NCI-H2081 treated with DMSO at 0.1 percent for 48 hours (cell line): ENCODE measurements at places on chromosomes 7 and 10.

GRCh38 chr7:151146761-151147160 is 20.7 kb downstream of the GBX1 start:
- no peak for DNase-seq

DNA sequence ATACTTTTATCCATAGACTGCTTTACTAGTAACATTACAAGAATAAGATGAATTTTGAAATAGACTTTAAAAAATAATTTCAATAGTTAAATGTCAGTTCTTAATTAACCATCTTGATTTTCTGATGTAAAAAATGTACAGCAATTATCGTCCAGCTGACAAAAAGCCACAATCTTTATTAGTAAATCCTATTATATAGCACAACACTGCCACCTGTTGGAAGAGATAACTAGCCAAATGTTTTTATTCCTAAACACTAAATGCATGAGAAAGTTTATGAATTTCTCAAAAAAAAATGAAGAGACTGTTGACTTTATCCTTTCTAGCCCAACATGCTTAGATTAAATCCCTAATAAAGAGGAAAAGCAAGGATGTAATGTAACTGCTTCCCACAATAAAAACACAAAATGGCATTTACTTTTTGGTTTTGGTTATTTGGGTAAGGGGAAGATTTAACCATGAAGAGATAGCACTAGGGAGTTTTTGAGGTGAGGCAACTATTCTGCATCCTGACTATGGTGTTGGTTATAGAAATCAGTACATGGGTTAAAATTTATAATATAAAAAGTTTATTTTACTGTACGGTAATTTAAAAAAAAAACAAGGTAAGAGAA is 8.0 kb downstream of the COA1 start:
- DNase-seq = no peak

DNA sequence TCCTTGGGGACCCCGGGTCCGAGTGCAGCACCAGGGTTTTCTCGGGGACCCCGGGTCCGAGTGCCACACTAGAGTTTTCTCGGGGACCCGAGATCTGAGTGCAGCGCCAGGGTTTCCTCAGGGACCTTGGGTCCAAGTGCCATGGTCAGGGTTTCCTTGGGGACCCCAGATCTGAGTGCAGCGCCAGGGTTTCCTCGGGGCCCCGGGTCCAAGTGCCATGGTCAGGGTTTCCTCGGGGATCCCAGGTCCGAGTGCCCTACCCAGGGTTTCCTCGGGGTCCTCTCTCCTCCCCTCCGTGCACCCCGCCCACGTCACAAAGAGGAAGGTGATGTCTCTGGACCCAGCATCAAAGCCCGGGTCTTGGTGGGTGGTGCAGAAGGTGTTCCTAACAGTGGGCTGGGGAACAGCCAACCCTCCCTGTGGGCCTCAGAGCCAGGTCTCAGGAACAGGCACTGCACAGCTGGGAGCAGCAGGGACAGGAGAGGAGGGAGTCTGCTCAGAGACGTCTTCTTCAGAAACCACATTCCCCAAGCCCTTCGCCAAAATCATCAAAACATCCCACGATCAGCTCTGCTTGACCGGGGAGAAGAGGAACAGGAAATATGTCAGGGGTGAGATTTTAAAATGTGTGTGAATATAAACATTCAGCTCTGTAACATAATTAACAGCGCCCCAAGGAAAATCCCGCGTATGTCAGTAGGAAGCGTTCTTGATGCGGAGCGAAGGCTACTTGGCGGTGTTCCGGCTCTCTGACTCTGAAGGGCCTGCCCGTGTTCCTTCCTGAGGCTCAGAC is 540.7 kb downstream of the DNAJB6 start:
- no peak for DNase-seq

GRCh38 chr10:11673346-11674280 is 62.2 kb upstream of the USP6NL start:
- no peak for DNase-seq

GRCh38 chr10:4407783-4408182 is 418.2 kb upstream of the AKR1E2 start:
- no peak for DNase-seq
